ENCODE measurements at places on chromosomes 2 and 18. TPM values are rescaled to one million over a fixed set of nuclear protein-coding genes. Genes with fewer than 3 reads are reported as not detected.

ACOXL gene
- total RNA-seq, result not detected

SH3RF3 gene
- 0.56 TPM for total RNA-seq

CGREF1 gene
- 6.9 TPM for total RNA-seq

LMAN1 gene
- total RNA-seq, result 23.2 TPM

PLB1 gene
- 2.6 TPM for total RNA-seq

IKZF2 gene
- 0.37 TPM for total RNA-seq

C2orf69 gene
- 7.9 TPM for total RNA-seq

ORC2 gene
- total RNA-seq, result 14.0 TPM

C2orf74 gene
- total RNA-seq, result 15.6 TPM

RESP18 gene
- total RNA-seq, result not detected

FAP gene
- not detected for total RNA-seq

IL36A gene
- total RNA-seq, result not detected

ID2 gene
- 71.1 TPM for total RNA-seq

NEU2 gene
- total RNA-seq, result not detected

SRD5A2 gene
- 0.06 TPM for total RNA-seq

CFC1 gene
- total RNA-seq, result 0.09 TPM

REL gene
- 2.8 TPM for total RNA-seq

KCNJ13 gene
- total RNA-seq, result not detected

SLC14A1 gene
- not detected for total RNA-seq

RGPD3 gene
- total RNA-seq, result 0.14 TPM

GPC1 gene
- total RNA-seq, result 225 TPM

AGXT gene
- total RNA-seq, result not detected

EGR4 gene
- 0.33 TPM for total RNA-seq

PLA2R1 gene
- 2.6 TPM for total RNA-seq

ASB3 gene
- total RNA-seq, result 12.7 TPM

NT5C1B gene
- total RNA-seq, result not detected

UGT1A5 gene
- total RNA-seq, result 0.13 TPM

UGT1A8 gene
- 0.05 TPM for total RNA-seq

DSC2 gene
- 1.3 TPM for total RNA-seq

ALPI gene
- total RNA-seq, result not detected

CD207 gene
- total RNA-seq, result not detected

FBXO41 gene
- total RNA-seq, result 5.3 TPM

COLEC11 gene
- 0.62 TPM for total RNA-seq

FSIP2 gene
- not detected for total RNA-seq

UPP2 gene
- total RNA-seq, result not detected

TUBA4B gene
- total RNA-seq, result 0.20 TPM

CENPA gene
- total RNA-seq, result 52.2 TPM

RAB6C gene
- not detected for total RNA-seq

DCDC2C gene
- total RNA-seq, result not detected

SCYGR4 gene
- not detected for total RNA-seq

TGFBRAP1 gene
- total RNA-seq, result 16.5 TPM

DAPL1 gene
- total RNA-seq, result not detected

MALL gene
- 143 TPM for total RNA-seq

MRO gene
- 0.16 TPM for total RNA-seq

KLHL14 gene
- not detected for total RNA-seq

EMILIN1 gene
- 0.48 TPM for total RNA-seq

AQP4 gene
- not detected for total RNA-seq

REG3G gene
- not detected for total RNA-seq
